Activated naive CD4-positive, alpha-beta T cell (primary cell): ENCODE measurements at places on chromosomes 6 and 20.

DNA sequence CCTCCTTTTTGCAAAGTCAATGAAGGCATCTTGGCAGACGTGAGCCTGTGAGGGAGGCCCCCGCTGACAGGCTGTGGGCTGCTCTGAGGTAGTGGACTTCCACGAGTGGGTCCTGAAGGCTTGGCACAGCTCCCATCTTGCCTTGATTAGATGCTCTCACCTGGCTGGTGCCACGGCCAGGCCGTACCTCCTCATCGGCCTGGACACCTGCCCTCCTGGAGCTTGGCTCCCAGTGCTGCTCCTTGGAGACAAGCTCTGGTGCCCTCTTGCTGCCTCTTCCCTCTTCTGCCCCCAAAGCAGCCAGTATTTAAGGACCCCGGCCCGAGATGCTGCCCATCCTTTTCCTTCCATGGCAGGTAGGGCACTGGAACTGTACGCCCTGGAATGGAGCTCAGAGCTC lies 93.5 kb downstream of the ERMARD start:
- no peak for DNase-seq

DNA sequence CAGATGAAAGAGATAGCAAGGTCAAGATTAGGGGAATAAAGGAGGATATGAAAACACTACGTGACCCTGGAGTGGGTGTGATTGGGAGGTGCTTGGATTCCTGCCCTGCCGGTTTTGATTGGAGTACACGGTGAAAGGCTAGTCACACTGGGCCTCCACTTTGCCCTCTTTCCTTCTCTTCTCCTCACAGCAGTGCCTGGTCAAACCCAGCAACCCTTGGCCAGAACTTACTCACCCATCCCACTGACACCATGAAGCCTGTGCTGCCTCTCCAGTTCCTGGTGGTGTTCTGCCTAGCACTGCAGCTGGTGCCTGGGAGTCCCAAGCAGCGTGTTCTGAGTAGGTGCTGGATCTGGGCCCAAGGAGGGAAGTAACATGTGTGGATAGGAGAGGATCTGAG lies at the start of gene WFDC13:
TSS of gene WFDC13 (plus strand) at position 166 of the 400 bp plus-strand sequence. CDS start at position 252, 86 bp downstream.
- no peak for DNase-seq

GRCh38 chr6:135419162-135419561 lies 78.4 kb downstream of the AHI1 start:
- no peak for DNase-seq

DNA sequence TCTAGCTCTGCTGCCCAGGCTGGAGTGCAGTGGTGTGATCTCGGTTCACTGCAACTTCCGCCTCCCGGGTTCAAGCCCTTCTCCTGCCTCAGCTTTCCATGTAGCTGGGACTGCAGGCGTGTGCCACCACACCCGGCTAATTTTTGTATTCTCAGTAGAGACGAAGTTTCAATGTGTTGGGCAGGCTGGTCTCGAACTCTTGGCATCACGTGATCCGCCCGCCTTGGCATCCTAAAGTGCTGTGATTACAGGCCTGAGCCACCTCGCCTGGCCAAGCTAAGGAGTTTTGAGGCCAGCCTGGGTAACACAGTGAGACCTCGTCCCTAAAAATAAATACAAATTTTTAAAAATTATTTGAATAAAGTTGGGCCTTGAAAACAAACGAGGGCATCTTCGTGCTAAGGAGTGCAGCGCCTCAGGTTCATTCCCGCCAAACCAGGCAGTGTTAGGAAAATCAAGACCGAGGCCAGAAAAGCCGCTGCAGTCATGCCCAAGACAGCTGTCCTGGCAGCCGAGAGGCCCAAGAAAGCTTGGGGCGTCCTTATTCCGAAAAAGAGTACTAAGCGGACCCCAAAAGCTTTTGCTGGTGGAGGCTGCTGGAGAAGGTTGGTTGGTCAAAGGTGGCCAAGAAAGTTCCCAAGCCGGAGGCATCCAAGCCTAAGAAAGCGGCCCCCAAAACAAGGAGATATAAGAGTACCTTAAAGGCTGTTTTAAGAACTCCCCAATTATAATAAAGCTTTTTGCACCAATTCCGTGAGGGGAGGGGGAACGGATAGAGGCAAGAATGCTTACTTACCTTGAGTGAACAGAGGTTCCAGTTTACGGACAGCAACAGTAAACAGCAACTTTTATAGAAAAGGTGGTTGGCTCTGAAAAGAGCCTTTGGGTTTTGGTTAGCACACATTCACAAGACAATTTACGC lies 109.0 kb downstream of the HFE start:
- no peak for DNase-seq

GRCh38 chr20:50152394-50153152 lies 950 bp downstream of the PEDS1 start:
- DNase-seq = no peak

GRCh38 chr6:101992286-101992685 lies 598.8 kb downstream of the GRIK2 start:
- DNase-seq = no peak

DNA sequence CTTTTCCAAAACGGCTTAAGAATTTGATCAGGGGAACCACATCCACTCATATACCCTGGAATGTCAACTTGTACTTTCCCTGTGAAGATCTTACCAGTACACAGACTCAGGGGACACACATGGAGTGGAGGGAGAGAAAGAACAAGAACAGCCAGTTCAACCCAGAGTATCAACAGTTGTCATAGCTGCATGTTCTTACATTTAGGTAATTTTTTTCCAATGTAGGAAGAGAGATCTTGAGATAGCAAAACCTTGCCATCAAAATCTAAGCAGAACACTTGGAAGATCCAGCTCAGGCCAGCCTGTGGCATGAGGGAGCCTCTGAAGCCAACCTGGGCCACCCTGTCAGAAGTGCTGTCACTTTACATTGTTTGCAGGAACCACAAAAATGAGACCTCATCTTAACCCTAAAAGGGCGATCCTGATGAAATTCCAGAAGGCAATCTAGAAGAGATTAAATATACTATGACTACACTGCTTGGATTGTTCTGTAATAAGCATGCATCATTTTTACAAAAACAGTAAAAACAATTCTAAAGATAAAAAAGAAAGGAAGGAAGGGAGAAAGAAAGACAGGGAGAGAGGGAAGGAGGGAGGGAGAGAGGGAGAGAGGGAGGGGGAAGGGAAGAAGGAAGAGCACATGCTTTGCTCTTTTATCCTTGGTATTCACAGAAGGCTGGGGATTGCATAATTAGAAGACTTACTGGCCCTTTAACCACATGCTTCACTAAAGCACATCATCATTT lies 124.7 kb upstream of the TCF21 start:
- DNase-seq = no peak

GRCh38 chr6:126038234-126038633 lies 51.9 kb downstream of the TRMT11 start:
- no peak for DNase-seq

DNA sequence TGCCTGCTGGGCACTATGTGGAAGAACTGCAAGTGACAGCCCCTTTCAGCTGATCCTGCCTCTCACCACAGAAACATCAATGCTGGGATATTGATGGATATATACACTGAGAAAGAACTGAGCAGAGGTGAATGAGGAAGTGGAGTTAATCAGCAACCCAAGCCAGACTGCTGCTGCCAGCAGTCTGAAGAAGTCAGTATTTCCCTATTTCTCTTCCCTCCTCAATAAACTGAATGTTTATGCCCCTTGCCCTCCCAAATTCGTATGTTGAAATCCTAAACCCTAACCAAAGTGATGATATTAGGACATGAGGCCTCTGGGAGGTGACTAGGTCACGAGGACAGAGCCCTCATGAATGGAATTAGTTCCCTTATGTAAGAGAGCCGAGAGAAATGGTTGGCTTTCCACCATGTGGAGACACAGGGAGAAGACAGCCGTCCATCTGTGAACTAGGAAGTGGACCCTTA lies 76.3 kb downstream of the CDK19 start:
- DNase-seq = no peak

- DNase-seq = no peak
These were observed 105.6 kb upstream of the PMEPA1 start for GRCh38 chr20:57815405-57815804.

- no peak for DNase-seq
These were observed 16.3 kb upstream of the SRC start for GRCh38 chr20:37329481-37330165.

DNA sequence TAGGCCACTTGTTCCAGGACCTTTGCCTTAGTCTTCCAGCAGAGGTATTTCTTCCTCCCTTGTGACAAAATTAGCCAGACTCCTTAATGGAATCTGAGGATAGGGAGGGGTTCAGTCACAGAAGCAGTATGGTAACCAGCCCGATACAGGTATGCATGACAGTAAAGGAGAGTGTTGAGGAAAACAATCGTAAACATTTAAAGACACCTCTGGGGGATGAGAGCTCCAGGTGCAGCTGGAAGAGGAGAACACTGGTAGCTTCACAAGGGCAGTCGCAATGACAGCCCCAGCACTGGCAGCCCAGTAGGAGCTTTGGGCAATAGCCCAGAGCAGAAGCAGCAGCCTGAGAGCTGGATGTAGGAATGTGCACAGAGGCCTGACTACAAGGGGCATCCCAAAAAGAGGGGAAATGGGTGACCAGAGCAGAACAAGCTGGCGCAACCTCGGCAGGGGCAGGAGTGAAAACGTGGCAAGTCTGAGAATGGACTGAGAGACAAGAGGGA lies 344.9 kb upstream of the JAG1 start:
- DNase-seq = no peak

DNA sequence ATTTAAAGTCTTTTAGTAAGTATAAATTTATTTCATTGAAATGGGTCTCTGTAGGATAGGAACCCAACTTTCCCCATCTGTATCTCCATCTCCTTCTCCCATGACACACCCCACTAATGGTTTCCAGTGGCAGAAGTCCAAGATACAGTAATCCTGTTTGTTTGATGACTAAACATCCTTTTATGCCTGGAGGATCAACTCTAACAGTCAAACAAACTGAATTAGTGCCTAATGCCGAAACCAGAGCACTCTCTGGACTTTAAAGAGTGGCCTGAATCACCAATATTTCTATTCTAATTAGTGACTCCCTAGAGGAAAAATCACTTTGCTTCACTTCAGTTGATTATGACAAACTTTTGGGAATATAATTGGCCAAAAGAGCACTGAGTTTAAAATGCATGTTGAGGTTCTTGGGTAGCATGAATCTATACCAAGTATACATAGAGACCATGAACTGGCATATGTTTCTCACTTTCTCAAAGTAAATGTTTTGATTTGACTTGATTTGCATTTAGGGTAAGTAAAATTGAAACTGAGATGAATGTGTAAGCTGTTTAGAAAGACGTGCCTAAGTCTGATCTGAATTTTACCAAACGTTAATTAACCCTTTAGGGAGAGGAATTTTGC lies 776.4 kb upstream of the NRSN1 start:
- DNase-seq = no peak

- DNase-seq = no peak
These were observed 1.1 kb upstream of the OPN5 start for GRCh38 chr6:47780510-47781356.

DNA sequence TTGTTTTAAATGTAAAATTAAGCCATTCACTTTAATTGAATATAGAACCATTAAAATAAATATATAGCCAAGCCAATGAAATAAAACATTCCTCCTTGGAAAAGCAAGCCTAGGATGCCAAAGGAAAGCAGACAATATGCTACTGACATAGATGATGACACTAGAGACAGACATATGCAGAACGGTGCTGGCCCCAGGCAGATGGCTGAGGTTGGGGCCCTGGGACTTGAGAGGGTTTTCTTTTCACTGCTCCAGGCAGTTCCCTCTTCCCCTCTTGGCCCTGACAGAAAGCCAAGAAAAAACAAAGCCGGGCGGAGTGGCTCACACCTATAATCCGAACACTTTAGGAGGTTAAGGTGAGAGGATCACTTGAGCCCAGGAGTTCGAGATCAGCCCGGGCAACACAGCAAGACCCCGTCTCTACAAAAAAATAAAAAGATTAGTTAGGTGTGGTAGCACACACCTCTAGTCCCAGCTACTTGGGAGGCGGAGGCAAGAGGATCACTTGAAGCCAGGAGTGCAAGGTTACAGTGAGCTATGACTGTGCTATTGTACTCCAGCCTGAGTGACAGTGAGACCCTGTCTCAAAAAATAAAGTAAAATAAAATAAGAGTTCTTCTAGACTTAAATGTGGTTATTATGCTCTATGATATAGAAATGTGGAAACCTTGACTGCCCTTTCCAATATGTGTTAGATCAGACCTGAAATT lies 31.2 kb downstream of the FASTKD5 start:
- DNase-seq = no peak

DNA sequence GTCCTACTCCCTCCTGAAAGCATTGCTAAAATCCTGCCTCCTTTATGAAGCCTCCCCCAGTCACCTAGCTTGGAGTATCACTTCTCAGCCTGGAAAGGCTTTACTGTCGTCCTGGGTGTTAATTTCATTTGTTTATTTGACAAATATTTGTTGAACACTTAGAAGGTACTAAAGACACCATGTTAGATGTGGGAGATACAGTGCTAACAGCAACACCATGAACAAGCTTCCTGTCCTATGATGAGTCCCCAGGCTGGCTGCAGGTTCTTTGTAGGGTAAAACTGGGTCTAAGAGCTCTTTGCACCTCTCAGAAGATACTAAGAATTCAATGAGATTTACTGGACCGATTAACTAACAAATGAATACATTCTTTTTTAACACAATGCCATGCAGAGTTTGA lies 109.2 kb upstream of the TMEM170B start:
- no peak for DNase-seq
